ENCODE measurements at places on chromosomes 16 and 17. TPM values are rescaled to one million over a fixed set of nuclear protein-coding genes. Genes with fewer than 3 reads are reported as not detected.

DNA sequence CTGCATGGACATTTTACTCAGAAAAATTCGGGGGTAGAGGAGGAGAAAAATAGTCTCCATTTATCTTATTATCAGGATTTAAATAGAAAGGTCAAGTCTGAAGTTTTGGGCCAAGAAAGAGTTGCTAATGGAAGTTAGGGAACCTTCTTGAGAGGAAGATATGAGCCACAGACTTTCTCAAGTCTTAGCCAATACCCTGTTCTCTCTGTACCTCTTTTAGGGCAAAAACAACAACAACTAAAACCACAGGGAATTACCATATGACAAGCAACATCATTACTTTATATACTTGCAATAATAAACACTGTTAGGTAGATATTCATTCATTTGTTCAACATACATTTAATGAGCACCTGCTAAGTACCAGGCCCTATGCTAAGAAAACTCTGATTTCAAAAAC, 282.2 kb upstream of the CDH5 start:
- DNase-seq, result no peak
- no peak overlapping the region for H3K4me3 ChIP-seq
- H3K4me1 ChIP-seq, result no peaks in the 10 kb centered on the region
- H3K27me3 ChIP-seq, result peaks cover 2% of the 10 kb centered on the region

DNA sequence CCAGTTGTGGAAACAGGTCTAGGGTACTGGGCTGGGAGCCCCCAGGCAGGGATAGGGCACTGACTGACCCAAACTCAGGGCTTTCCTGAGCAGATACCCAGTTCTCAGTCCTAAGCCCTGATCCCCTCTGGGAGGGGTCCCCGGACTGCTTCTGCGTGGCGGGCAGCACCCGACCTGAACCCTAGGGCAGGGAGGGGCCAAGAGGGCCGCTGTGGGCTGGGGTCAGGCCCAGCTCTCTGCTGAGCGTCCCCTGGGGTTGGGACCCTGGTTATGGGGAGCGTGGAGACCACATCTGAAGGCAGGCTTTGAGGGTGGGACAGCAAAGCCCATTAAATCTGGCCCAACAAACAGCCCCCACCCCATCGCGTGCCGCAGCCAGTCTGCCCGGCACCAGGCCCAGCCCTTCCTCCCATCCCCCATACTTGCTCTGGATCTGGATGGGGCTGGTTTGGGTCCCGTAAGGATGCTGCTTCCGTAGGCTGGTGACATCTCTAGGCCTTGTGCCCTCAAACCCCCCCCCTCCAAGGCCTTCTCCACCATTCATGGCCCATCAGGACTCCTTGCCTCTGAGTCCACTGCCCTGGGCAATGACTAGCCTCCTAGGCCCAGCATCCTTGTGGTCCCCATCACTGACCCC, 691 bp upstream of the FAM83G start:
- peak overlapping the region; percentile 62 for H3K27ac ChIP-seq
- H3K36me3 ChIP-seq, result peaks cover 2% of the 10 kb centered on the region
- DNase-seq, result no peak
- H3K4me1 ChIP-seq, result peaks cover 34% of the 10 kb centered on the region
- H3K4me3 ChIP-seq, result peak overlapping the region; percentile 51

DNA sequence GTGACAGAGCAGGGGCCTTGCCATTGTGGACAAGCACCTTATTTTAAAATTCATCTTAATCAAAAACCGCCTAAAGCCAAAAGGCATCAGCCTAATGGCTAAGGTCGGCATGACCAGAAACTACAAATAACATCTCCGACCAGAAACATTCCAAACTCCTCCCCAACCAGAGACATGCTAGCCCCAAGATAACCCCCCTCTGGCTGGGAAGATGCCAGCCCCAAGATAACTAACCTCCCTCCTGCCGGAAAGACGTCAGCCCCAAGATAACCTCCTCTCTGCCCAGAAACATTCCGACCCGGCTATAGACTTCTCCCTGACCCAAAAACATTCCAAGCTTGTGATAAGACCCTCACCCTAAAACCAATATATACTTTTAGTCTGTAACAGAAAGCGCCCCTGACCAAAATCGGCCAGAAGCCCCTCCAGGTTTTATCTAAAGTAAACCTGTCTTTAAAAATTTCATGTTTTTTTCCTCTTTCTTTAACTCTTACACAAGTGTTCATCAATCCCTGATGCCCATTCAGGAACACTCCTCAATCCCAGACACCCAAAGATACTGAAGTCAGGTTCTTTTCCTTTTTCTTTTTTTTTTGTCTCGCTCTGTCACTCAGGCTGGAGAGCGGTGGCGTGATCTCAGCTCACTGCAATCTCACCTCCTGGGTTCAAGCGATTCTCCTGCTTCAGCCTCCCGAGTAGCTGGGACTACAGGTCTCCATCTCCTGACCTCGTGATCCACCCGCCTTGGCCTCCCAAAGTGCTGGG, 32.7 kb downstream of the TLE7 start:
- no peaks in the 10 kb centered on the region for H3K36me3 ChIP-seq
- peaks cover 27% of the 10 kb centered on the region for H3K27me3 ChIP-seq
- no peak overlapping the region for H3K4me3 ChIP-seq

DNA sequence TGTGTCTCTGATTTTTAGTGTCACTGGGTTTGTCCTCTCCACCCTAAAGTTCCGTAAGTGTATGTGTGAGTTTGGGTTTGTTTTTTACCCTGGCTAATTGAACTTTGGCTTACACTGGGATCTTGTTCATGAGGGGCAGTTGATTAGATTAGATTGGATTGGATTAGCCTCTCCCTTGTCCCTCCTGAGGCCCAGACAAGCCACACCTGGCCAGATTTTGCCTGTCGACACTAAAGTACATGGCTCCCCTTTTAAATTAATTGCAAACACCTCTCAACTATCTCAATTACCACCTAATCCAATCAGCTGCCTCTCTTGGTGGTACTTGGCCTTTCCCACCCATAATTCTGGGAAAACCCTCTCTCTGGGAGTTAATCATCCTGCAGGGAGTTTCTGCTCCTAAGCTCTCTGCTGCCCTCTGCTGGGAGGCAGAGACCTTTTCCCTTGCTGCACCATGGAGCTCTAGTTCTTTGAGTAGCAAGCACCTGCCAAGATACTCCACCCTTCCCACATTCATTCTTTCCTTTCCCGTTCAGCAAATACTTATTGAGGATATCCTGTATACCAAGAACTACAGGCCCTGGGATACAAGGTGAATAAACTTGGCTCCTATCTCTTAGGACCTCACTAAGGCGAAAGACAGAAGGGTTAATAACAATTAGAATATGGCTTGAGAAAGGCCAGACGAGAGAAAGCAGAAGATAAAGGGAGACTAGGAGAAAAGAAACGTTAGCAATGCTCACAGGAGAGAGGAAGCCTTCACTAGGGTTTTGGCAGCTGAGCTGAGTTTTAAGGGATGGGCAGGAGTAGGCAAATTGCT, 60.0 kb upstream of the MPHOSPH6 start:
- H3K36me3 ChIP-seq, result no peaks in the 10 kb centered on the region
- peaks cover 19% of the 10 kb centered on the region for H3K27me3 ChIP-seq

DNA sequence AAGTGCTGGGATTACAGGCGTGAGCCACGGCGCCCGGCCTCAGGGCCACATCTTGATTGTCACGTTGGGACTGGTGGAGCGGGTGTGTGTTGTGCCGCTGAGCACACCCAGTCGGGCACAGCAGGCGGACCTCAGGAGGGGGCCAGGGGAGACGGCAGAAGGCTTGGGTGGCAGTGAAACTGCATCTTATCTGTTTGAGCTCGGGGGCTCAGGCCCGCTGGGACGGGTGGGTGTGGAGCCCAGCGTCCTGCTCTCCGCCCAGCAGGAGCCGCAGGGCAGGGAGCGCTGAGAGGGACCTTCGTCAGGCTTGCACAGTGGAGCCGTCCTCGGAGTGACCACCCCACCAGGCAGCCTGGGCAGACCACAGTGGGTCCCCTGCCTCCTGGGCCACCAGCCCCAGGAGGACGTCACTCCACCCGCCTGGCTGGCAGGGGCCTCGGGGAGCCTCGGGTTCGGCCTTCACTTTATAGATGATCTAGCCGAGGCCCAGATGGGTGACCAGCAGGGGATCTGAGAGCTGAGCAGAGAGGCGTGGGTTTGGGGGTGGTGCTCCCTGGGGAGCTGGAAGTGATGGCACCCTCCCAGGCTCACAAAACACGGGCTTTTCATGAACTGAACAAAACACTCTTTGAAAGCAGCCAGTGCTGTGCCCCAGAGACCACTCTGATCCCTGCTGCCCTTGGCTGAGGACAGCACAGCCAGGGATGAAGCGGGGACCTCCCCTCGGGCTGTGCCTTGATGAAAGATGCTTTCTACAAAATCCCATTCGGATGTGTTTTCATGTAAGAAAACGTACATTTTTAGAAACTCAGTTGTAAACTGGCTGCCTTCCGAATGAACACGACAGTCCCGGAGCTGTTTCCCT, 181.1 kb downstream of the SEC14L1 start:
- no peak for DNase-seq
- H3K36me3 ChIP-seq, result no peaks in the 10 kb centered on the region
- peaks cover 5% of the 10 kb centered on the region for H3K27me3 ChIP-seq
- H3K4me3 ChIP-seq, result no peak overlapping the region
- H3K27ac ChIP-seq, result peak overlapping the region; percentile 41

DNA sequence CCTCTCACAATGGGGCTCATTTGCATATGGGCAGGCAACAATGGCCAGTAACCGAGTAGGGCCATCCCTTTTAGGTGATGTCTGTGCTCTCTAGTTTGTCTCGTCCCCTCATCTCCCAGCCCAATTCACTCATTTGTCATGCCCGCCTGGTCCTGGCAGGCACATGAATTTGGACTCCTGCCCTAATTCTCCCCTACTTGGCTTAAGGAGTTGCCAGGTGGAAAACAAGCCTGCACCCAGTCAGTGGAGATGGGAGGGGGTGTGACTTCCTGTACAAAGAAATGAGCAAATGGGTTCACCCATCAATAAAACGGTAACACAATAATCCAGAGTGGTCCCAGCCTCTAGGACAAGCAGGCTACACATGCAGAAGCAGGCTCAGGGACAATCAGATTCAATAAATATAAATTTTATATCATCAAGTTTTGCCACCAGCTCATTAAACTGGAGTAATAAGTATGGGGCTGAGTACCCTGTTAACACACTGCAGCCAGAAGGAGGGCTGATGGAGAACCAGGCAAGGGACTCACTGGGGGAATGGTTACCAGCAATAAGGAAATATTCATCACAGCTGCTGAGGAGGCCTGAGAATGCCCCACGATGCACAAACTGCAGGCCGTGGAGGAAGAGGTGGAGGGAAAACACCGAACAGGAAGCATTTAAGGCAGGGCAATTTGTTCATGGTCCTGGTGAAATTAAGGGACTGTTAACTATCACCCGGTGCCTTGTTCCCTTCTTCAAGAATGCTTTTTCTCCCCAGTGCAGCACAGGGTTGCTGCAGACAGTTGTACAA, 84.4 kb upstream of the GPRC5B start:
- H3K27ac ChIP-seq, result no peak overlapping the region
- H3K4me3 ChIP-seq, result no peak overlapping the region
- no peaks in the 10 kb centered on the region for H3K4me1 ChIP-seq
- no peak for DNase-seq

GRCh38 chr16:4486126-4486893, 10.1 kb downstream of the HMOX2 start:
- H3K27me3 ChIP-seq, result no peaks in the 10 kb centered on the region
- DNase-seq, result no peak
- H3K27ac ChIP-seq, result peak overlapping the region; percentile 96
- H3K4me3 ChIP-seq, result no peak overlapping the region
- peaks cover 76% of the 10 kb centered on the region for H3K4me1 ChIP-seq
- peaks cover 69% of the 10 kb centered on the region for H3K36me3 ChIP-seq

GRCh38 chr17:44273607-44274006, 5.7 kb upstream of the SLC4A1 start:
- H3K27me3 ChIP-seq, result peaks cover 10% of the 10 kb centered on the region
- no peak overlapping the region for H3K27ac ChIP-seq
- H3K4me1 ChIP-seq, result no peaks in the 10 kb centered on the region
- H3K4me3 ChIP-seq, result no peak overlapping the region
- no peak for DNase-seq

SLC4A1 gene
- total RNA-seq, result not detected

DNA sequence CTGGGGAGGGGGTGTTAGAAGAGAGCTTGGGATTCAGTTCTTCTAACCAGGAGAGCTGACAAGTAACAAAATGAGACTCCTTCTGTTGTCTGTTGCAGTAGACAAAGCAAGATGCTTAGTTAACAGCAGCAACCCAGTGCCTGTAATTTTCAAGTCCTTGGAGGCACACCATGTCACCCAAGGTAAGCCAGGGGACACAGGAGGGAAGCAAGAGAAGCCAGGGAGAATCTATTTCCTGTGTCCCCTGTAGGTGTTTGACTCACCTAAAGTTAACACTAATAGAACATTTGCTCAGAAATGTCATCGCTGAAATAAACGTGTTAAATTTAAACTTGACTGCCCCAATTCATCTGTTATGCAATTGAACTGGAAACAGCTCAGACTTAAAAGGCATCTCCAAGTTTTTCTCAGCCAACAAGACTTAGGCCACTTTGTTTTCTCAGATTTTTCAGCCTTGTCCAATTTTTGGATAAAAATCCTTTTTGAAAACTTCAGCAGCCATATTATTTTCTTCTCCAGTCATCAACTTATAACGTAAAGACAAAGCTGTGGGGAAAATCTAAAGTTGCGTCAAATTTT, 257.6 kb downstream of the CDH13 start:
- no peaks in the 10 kb centered on the region for H3K4me1 ChIP-seq
- no peak for DNase-seq
- H3K4me3 ChIP-seq, result no peak overlapping the region
- no peaks in the 10 kb centered on the region for H3K36me3 ChIP-seq
- H3K27me3 ChIP-seq, result no peaks in the 10 kb centered on the region

GRCh38 chr17:10088444-10088843, 110.0 kb downstream of the GAS7 start:
- no peak overlapping the region for H3K27ac ChIP-seq
- peaks cover 6% of the 10 kb centered on the region for H3K27me3 ChIP-seq
- no peaks in the 10 kb centered on the region for H3K36me3 ChIP-seq
- H3K4me1 ChIP-seq, result no peaks in the 10 kb centered on the region
- no peak for DNase-seq

DNA sequence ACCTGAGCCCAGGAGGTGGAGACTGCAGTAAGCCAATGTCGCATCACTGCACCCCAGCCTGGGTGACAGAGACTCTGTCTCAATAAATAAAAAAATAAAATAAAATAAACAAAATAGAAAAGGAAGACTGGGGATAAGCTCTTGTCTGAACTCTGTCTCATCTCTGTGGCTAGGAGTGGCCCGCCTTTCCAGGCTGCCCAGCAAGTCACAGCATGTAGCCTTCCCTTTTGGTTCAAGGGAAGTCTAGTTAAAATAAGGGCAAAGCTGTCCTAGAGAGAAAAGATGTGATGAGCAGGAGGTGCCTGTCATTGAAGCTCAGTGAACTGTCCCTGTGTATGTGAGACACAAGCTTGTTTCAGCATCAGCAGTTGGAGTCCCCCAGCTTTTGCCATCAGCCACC, 2.7 kb upstream of the GFAP start:
- no peaks in the 10 kb centered on the region for H3K36me3 ChIP-seq
- no peak overlapping the region for H3K4me3 ChIP-seq
- H3K27ac ChIP-seq, result no peak overlapping the region
- no peak for DNase-seq

DNA sequence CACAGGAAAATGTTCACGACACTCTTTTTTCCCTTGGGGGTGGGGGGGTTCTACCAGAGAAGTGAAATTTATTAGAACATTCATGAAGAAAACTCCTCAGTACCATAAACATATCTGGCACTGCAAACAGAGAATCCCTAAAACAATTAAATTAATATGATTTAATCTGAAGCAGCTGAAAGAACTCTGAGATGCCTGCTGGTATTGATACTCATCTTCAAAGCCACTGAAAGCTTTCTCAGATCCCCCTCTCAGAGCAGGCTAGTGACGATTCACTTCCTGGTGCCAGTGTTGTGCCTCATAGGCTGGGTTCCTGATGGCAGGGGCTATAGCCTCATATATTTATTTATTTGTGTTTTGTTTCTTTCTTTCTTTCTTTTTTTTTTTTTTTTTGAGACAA, 52.7 kb downstream of the MYH10 start:
- H3K4me1 ChIP-seq, result peaks cover 7% of the 10 kb centered on the region
- no peak overlapping the region for H3K27ac ChIP-seq
- H3K27me3 ChIP-seq, result no peaks in the 10 kb centered on the region
- no peak for DNase-seq

Measured in activated CD4-positive, alpha-beta T cell treated with anti-CD3 and anti-CD28 coated beads, Interleukin-2, amount 10 ng/mL, durations not matched to agents 7 days and 5 days (primary cell).